Stimulated activated CD4-positive, alpha-beta T cell treated with anti-CD3 and anti-CD28 coated beads, Interleukin-12 subunit alpha, Interleukin-12 subunit beta, amount 100 ng/mL, for 4 hours (primary cell): ENCODE measurements at places on chromosomes 2 and 18.

DNA sequence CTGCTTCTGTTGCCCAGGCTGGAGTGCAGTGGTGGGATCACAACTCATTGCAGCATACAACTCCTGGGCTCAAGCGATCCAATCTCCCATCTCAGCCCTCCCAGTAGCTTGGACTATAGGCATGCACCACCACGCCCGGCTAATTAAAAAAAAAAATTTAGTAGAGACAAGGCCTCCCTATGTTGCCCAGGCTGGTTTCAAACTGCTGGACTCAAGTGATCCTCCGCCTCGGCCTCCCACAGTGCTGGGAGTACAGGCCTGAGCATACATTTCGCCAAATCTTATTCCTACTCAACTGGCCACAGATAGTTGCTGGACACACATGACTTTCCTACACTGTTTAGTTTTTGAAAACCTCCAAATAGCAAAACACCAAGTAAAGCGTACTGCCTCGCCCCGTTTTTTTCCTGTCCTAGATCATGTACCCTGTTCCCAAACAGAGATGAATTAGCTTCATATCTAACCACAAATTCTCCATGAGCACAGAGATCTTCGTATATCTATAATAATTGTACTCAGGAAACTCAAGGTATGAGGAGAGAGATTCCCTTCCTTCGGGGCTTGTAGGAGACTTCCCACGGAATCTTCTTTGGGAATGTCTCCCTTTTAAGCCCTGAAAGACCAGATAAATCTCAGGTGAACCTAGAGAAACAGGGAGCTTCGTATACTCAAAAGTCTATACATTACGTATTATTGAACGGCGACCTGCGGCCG lies 598 bp upstream of the C2orf69 start:
- DNase-seq, result no peak

GRCh38 chr18:42996824-42997223 lies 118.7 kb downstream of the RIT2 start:
- DNase-seq, result no peak

DNA sequence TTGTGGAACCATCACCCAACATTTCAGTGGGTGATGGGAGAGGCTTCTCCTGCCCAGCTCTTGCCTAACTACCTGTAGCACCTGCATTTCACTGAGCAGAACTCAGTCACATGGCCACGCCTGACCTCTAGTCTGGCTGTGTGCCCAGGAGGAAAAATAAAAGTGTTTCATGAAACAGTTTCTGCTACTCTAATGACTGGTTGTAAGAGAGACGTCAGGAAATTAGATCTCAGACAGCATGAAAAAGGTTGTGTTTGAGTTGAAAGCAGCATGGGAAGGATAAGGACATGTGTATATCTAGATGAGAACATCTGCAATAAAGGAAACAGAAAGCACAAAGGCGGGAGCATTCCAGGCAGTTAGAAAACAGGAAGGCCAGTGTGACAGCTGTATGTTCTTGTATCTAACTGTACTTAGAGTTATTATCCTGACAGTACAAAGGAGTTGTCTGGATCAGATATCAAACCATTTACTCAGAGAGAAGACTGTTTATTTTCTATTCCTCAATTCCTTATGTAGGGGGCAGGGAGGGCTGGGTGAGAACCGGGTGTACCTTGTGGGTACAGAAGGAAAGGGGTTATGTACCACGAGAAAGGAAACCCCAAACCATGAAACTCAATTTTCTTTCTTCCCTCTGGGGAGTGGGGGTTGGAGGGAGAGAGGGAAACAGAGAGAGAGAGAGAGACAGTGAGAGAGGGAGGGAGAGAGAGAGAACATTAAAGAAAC lies 307.4 kb upstream of the VWC2L start:
- no peak for DNase-seq

- no peak for DNase-seq
These were observed 368.8 kb downstream of the RPRM start for GRCh38 chr2:153109793-153110192.
